ENCODE measurements at places on chromosomes 12 and 14.

DNA sequence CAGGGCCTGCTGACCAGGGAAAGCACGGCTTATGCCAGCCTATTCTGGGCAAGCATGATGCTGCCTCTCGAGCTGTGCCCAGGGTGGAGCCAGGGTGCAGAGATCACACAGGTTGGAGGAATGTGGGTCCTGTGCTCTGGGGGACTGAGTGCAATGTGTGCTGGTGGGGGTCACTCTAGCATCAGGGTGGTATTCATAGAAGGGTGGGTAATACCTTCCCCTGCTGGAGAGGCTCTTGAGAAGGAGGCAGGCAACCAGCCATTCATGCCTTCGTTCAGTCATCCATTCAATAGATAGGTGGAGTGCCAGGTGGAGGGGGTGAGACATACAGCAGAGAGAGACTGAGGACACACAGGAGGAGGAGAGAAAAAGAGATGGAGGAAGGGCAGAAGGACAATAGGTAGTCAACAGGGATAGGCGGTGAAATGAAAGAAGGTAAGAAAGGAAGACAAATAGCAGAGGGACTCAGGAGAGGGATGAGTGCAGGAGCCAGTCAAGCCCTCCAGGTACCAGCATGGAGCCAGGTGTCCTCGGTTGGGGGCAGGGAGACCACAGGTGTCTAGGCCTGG, 5.2 kb upstream of the ZNF385A start:
- DNase-seq = no peak

GRCh38 chr12:62744551-62744950, 190.4 kb downstream of the PPM1H start:
- no peak for DNase-seq

DNA sequence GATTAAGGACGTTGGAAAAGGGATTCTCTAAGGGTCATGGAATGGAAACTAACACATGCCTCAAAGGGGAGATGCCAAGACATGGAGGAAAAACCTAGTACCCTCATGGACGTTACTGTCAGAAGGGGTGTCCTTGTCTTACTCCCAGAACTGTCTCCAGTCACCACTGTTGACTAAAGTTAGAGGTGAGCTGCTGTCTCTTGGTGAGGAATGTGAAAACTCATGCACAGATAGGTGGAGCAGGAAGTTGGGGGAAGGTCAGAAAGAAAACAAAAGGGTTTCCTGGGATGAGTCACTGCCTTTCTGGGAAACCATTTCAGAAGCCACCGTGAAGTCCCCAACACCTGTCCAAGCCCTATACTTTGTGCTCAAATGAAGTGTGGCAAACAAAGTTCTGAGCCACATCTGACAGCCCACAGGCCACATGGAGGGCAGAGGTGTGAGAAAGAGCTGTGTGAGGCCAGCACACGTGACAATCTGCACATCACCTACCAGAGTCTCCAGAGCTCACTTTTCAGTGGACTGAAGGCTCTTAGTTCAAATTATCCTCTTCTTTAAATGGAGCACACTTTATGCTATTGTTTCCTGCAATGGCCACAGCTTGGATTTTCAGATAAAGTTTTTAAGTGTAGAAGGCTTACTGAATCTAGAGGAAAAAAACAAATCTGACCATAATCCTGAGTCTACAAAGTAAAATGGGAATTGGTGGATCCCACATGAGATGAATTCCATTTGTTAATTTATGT, 92.9 kb upstream of the EGLN3 start:
- no peak for DNase-seq

GRCh38 chr12:25723336-25723735, 170.3 kb upstream of the LMNTD1 start:
- peak; percentile 1 for DNase-seq

DNA sequence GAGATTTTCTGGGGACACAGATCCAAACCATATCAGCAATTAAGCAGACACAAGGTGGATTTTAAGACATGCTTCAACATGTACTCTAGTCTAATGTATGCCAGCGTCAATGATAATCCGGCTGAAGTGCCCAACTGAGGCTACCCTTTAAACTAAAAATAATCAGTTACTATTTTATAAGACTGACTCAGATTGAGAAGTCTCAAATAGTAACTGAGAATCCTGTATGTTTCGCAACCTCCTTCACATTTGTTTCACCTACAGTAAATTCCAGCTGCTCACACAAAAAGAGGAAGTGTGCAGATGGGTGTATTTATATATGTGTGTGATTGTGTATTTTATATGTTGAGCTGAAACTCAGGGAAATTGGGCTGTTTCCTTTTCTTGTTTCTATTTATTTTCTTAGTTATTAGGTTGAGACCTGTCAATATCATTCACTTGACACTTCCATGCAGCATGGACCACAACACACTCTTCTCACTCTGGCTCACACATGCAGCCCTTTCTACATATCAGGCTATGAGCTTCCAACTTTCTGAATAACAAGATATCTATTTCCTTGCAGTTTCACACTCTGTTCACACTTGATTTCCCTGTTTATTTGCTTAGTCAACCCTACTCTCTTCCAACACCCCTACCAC, 1224.9 kb upstream of the TMEM132C start:
- no peak for DNase-seq
